ENCODE measurements at places on chromosomes 5 and 9. TPM values are rescaled to one million over a fixed set of nuclear protein-coding genes. Genes with fewer than 3 reads are reported as not detected.

- DNase-seq, result peak; percentile 96
Measured at GRCh38 chr9:33151007-33151557, 16.1 kb downstream of the B4GALT1 start.

GRCh38 chr5:90014420-90014819 lies 395.1 kb downstream of the CETN3 start:
- no peak for DNase-seq

- no peak for DNase-seq
Measured at GRCh38 chr5:111975133-111975532, 218.1 kb upstream of the NREP start.

DNA sequence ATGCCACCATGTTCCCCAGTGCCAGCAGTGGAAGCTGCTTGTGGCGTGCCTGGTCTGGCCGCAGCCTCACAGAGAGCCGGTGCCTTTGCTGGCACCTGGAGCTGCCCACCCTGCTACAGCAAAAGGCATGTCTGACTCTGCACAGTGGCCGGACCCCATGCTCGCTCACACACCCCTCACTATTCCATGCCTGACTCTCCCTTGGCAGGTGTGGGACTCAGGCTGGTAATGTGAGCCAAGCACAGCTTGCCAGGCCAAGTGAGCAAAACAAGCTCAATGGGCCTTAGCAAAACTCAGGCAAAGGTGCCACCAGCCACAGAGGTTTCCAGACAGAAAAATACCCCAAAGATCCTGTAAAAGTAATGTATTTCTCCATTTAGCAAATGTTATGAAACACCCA lies 15.5 kb downstream of the GNA14 start:
- DNase-seq, result no peak

GRCh38 chr9:91428927-91429351 lies 5.3 kb upstream of the NFIL3 start:
- peak; percentile 61 for DNase-seq

LVRN gene
- 0.11 TPM for total RNA-seq

PHF24 gene
- not detected for total RNA-seq

AFAP1L1 gene
- total RNA-seq, result 5.9 TPM

STRBP gene
- 2.0 TPM for total RNA-seq

UTP15 gene
- 28.3 TPM for total RNA-seq

SAXO1 gene
- 0.06 TPM for total RNA-seq
